CD8-positive, alpha-beta T cell (primary cell): ENCODE measurements at places on chromosomes 5 and 9.

DNA sequence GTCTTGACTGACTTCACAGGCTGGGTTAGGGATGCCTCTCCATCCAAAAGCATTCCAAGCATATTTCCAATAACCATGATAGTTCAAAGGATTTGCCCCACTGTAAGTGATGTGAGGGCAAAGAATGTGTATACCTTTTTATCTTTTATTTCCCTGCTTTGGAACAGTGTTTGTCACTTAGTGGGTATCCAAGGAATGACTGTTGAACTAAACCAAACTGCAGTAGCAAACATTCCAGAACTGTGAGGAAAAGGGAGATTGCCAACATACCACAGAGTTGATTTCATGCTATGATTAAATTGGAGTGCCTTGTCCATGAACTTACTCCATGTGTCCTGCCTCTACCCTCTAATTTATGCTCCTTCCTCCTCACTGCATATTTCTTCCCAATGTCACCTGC, 400.0 kb downstream of the KIAA0825 start:
- no peak for DNase-seq

- no peak for DNase-seq
Observed at GRCh38 chr5:134538296-134538695, 12.8 kb downstream of the JADE2 start.

DNA sequence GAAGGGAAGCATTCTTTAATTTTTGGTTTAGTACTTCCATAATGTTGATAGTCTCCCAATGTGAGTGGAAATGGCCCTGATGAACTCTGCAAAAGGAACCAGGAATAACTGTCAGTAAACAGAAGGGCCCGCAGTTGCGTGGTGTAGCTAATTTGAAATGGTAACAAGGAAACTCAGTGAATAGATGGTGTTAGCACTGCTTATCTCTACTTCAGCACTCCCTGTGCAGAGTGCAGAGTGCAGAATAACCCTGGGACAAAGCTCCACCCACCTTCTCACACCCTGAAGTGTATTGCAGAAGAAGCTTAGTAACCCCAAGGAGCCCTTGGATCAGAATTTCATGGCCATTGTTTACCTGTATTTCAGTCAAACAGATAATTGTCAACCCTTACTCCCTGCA, 158.9 kb downstream of the PCSK5 start:
- DNase-seq = no peak

DNA sequence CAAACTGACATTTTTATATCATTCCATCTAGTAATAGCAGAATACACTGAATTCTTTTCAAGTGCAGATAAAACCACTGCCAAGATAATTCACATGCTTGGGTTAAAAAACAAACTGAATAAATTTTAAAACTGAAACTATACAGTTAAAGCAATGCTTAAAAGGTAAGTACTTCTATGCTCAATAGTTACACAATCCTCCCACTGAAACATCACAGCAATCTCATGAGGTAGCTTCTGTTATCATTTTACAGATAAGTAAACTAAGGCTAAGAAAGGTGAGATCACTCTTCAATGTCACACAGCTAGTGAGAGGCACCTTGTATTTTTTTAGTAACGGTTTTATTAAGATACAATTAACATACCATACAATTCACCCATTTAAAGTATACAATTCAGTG, 13.4 kb upstream of the GOLGA1 start:
- no peak for DNase-seq

GRCh38 chr9:98429613-98430012, 174.2 kb upstream of the TBC1D2 start:
- no peak for DNase-seq

DNA sequence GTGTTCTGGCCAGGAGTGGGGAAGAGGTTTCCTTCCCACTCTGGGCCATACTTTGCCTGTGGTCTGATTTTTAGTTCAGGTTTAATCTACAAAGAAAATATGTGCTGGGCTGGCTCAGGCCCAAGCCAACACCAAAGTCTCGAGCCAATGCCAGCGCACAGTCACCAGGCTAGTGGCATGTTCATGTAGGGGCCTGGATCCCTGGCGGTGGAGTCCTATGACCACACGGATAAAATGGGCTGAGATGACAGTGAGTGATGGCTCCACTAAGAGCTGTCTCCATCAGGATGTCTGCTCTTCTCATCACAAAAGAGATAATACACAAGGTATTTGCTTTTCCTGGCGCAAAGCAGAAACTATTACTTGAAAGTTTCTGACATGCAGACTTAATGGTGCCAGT, 92.9 kb upstream of the PTPN3 start:
- DNase-seq = no peak

GRCh38 chr5:56815658-56816545, 553 bp downstream of the MAP3K1 start:
- DNase-seq = no peak

DNA sequence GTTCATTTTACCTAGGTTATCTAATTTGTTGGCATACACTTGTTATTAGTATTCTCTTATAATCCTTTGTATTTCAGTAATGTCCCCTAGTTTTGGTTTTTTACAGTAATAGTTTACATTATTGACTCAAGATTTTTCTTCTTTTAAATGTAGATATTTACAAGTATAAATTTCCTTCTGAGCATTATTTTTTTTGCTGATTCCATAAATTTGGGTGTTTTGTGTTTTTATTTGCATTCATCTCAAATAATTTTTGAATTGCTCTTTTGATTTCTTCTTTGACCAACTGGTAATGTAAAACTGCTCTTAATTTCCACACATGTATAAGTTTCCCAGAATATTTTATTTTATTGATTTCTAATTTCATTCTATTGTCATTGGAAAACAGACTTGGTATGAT, 68.1 kb downstream of the ESM1 start:
- no peak for DNase-seq

DNA sequence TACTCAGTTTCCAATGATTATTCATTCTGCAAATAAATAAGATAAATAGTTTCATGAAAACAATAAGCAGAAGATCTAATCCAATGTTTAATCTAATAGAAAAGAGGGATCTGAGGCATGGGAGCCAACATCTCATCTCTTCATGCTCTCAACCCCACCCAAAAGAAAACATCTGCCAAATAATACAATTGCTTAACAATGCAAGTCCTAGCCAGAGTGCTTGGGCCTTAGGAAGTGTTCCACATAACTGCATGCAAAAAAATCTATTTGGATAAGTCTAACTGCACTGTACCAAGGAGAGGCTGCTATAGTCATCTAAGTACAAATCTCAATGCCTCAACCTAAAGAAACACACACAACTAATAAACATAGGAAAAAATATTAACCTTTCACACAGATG, 606.0 kb downstream of the CDH9 start:
- DNase-seq = no peak

DNA sequence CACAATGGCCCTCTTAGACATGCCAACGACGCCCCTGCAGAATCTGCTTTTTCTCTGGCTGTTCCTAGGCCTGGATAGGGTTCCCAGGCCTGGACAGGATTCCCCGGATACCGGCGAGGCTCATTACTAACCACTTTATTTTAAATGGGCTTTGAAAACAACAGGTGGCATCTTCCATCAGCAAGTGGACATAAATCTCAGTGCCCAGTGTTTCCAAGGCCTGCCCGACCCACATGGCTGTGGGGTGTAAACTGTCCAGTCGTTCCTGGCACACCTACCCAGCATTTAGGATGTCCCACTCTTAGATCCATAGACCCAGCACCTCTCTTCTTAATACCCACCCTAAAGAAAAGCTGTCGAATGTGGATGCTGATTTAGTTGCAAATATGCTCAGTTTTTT, 896 bp downstream of the CMBL start:
- no peak for DNase-seq

GRCh38 chr9:124003636-124004349, 7.8 kb upstream of the LHX2 start:
- DNase-seq = no peak

DNA sequence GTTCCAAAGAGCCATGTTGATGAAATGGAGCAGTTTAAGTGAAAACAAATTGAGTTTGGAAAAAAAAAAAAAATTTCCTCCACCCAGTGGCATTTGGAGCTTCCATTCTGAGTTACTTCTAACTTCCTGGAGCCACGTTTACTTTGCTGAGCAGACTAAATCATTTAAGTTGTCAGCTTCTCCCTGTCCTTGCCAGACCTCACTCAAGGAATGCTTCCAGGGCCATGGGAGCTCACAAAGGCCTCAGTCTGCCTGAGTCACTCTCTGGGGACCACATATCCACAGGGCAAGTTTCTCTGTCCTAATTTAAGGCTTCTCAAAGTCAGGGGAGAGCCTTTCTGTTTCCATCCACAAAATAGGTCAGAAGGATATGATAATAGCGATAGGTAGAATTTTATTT, 210.3 kb upstream of the TNC start:
- DNase-seq = no peak

DNA sequence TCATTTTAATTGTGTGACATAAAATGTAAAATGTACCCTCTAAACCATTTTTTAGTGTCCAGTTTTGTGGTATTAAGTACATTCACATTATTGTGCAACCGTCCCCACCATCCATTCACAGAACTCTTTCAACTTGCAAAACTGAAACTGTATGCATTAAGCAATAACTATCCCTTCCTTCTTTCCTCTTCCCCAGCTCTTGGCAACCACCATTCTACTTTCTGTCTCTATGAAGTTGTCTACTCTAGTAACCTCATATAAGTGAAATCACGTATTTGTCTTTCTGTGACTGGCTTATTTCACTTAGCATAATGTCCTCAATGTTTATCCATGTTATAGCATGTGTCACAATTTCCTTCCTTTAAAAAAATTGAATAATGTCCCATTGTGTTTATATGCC, 142.4 kb downstream of the C9orf152 start:
- DNase-seq = no peak

DNA sequence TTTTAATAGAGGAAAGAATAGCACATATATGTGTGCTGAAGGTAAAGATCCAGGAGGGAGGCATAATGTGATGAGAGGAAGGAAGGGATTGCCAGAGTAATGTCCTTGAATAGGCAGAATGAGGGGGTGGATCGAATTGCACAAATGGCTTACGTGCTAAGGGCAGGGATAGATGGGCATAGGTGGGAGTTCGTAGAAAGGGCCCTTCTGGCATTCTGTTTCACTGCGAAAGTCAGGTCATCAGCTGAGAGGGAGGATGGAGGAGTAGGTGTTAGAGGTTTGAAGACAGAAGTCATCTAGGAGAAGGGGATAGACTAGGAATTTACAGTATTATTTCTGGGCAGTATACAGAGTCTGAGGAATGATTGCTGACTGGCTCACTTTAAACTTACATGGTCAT, 32.1 kb downstream of the CNOT6 start:
- DNase-seq = no peak

DNA sequence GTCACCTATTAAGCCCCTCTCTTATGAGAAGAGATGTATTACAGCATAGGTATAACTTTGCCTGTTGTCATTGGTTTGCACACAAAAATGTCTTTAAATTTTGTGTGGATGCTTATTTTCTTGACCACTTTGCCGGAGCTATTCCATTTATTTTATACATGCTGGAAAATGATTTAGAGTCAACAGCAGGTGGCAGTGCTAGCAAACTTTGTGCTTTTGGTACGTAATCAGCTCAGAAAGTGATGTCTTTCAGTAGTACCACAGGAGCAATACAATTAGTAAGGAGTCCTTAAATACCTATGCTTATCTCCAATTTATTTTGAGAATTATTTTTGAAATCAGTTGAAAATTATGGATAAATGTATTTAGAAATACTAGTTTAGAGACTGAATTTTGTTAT, 19.8 kb upstream of the NUDT12 start:
- DNase-seq = no peak

GRCh38 chr9:125805586-125805985, 58.4 kb downstream of the PBX3 start:
- no peak for DNase-seq

DNA sequence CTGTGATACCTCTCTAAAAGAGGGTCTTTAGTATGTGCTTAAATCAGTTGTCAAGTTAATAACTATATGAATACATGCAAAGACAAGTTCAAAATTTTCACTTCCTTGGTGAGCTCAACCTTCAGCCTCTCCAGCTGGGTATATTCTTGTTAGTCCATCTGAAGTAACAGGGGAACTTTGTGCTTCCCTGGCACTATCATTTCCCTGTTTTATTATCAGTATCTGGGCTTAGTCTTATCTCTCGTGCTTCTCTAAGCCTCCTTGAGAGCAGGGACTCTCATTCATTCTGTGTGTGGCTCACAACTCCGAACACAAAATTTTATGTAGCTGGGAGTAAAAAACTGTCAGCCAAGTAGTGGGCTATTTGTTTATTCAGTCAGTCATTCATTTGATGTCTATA, 175.9 kb upstream of the MAP3K1 start:
- DNase-seq = no peak

DNA sequence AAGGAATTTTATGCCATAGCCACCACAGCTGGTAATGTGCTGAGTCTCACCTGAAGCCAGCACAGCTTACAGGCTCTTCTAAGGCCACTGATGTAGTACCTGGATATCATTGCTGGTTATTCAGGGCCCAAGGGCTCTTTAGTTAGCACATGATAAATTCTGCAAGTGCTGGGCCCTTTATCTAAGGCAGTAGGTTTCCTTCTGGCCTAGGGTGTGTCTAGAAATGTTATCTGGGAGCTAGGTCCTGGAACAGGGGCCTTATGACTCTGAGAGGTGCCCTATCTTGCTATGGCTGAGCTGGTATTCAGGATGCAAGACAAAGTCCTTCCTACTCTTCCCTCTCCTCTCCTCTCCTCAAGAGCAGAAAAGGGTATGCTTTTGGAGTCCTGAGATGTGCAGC, 1424.5 kb upstream of the NUDT12 start:
- DNase-seq = no peak

DNA sequence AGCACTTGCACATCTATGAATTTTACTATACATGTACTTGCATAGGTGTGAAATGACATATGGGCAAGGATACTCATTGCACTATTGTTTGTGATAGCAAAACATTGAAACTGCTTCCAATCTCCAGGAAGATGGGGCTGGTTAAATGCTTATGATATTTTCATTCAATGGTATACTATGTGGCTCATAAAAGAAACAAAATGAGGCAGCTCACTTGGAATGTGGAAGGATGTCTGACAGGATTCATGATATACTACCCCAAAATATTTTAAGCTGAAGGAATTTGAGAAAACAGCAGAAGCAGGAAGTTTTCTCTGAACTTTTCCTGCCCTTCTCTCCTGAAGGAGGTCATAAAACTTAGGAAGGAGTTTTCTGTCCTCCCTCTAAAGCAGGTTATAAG, 99.6 kb upstream of the CAST start:
- no peak for DNase-seq

DNA sequence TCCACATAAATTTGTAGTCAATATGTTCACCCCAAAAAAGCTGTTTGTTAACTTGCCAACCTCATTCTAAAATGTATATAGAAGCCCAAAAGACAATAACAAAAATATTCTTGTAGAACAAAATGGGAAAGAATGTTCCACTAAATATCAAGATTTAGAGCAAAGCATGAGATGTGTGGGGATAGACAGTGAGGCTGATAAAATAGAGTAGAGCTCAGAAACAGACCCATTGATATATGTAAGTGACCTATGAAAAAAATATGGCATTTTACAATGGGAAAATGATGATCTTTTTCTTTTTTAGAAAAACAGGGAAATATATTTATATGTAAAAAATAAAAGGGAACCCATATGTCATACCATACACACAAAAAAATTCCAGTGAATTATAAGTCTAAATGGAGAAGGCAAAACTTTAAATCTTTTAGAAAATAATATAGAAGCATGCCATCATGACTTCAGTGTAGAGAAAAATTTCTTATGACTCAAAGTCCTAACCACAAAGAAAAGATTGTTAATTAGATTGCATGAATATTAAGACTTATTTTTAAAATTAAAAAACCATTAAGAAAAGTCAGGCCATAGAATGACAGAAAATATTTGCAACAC, 6.6 kb upstream of the IFNB1 start:
- DNase-seq = no peak
